ENCODE measurements at places on chromosomes 2 and 18. TPM values are rescaled to one million over a fixed set of nuclear protein-coding genes. Genes with fewer than 3 reads are reported as not detected.

Gene MYO5B
- 26.1 TPM for total RNA-seq

Gene GAREM2
- 6.8 TPM for total RNA-seq

GRCh38 chr18:49486606-49486952 is 455 bp downstream of the C18orf32 start:
- no peak for DNase-seq

DNA sequence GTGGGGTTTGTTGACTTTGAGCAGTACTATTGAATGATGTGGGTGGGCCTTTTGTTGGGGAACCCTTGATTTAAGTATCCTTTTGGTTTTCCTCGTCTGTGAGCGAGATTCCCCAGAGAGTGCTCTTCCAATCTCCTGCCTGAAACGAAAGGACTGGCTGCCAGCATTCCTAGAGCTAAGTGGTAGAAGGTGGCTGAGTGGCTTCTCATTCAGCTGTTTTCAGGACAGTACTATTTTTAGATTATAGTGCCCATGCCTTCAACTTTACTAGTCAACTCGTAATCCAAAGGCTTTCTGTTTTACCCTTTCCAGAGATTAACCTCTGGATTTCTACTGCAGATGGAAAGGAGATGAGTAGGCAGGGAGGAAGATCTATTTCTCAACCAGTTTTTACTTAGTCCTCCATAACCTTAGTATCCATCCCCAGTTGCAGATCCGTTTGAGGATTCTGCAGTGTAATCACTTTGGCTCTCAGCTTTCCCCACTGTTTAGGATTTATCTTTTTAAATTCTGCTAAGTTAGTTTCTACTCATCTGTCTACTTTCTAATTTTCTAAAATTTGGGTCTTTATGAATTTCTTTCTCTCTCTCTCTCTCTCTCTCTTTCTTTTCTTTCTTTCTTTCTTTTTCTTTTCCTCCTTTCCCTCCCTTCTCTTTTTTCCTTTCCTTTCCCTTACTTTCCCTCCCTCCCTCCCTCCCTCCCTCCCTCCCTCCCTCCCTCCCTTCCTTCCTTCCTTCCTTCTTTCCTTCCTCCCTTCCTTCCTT is 9.2 kb downstream of the SLC4A1AP start:
- DNase-seq: no peak

DNA sequence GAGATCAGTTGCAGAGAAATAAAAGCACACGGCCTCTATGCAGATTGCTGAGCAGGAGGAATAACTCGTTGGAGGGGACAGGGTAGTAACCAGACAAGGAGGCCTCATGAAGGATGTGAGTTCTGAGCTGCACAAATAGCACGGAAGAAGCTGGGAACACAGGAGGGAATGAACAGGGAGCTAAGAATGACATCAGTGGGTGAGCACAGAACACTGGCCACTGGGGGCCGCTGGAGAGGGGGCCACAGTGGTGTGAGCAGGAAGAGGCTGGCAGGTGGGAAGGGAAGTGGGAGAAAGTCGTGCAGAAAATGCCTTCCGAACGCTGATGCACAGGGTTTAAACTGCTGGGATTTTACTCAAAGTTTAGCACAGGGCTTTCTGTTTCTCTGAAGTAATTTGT is 61.0 kb downstream of the ZAP70 start:
- DNase-seq: no peak

DNA sequence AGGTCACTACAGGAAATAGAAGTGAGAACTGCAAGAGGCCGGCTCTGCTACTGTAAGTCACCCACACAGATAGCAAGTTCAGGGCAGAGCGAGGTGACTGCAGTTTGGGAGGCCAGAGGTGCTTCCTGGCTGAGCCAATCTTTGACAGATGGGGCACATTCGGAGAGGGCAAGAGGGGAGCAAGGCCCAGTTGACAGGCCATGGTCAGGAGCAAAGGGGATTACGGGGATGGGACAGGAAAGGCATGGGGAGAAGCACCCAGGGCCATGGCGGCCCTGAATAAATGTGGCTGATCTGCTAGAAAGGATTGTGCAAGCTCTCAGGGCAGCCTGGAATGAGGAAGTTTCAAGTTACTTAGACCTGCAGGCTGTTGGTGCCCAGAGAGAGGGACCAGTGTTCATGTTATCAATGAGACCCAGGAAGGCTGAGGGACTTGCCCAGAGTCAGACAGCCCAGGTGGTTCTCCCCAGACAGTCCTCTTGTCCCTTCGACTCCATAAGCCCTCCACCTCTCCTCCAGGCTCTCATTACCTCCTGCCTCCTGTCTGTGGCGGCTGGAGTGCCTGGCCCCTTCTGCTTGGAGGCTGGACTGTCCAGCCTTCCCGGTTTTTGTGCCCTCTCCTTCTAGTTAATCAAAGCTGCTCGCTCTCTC is 123.3 kb downstream of the CTIF start:
- no peak for DNase-seq

DNA sequence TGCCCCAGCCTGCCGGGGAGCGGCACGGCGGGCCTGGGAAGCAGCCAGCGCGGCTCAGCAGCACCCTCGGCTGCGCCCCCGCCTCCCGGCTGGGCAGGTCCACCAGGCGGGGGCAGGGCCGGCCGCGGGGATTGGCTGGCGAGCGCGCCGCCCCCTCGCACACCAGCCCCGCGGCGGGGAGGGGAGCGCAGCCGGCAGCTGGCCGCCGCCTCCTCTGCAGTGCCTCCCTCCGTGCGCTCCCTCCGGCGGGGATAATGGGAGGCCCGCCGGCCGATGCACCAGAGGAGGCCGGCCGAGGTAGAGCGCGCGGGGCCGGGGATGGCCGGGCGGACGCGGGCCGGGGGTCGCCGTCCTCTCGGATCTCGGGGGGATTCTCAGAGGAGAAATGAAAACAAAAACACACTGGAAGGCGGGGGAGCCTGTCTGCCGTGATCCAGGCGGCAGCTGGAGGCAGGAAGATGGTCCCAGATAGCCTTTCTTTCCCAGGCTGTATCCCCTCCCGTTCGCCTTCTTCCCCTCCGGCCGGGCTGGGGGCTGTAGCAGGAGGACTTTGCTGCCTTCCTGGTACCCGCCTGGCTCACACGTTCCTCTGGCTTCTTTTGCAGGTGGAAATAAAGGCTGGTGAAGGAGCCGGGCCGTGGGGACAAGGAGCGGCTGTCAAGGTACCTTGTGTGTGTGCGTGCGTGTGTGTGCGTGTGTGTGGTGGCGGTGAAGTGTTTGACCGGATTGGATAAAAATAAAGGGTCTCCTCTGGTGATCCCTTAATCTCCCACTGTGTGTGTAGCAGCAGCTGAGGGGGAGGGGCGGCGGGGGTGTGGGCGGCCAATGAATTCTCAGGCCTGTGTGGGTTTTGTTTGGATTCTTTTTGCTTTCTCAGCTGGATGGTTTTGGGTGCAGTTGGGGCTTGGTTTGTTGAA is 18.1 kb downstream of the TET3 start:
- DNase-seq: peak; percentile 88

GRCh38 chr2:136188086-136188485 is 70.1 kb upstream of the CXCR4 start:
- DNase-seq: no peak

- DNase-seq: no peak
Measured at GRCh38 chr18:46042571-46043123, 29.4 kb downstream of the PSTPIP2 start.

- DNase-seq: peak; percentile 72
Measured at GRCh38 chr2:8119782-8120505, 561.9 kb upstream of the ID2 start.

DNA sequence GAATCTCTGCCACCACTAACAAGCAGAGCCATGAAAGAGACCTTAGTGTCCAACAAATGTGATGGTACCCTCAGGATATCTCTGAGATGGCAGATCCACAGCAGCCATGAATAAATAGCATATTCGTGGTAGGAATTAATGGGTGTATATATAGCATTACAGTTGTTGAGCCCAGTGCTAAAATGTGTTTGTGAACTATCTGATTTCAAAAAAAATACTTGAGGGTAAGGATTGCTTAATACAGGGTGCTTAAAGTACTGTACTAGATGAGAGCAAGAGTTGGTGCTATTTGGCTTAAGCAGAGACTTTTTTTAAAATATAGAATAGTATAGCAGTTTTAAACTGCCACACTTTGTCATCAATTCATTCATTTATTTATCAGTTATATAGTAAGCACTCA is 101.5 kb upstream of the GALNT5 start:
- no peak for DNase-seq

DNA sequence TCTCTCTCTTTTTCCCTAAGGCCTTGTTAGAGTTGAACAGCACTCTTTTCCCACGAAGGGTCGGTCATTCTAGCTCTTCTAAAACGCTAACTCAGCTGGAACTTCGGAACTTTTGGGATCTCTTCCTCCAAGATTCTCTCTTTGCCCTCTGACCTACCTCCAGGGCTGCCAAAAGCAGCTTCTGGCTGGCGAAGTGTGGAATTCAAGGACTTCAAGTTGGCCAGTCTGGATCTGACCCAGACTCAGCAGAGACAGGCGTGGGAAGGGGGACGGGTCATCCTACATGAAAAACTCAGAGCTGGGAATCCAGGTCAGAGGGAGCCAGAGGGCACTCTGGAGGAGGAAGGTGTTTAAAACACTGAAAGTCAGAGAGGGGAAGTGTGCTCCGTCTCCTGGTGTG is 305.5 kb upstream of the HDAC4 start:
- peak; percentile 36 for DNase-seq

- DNase-seq: no peak
Measured at GRCh38 chr2:8058652-8059051, 623.2 kb upstream of the ID2 start.

DNA sequence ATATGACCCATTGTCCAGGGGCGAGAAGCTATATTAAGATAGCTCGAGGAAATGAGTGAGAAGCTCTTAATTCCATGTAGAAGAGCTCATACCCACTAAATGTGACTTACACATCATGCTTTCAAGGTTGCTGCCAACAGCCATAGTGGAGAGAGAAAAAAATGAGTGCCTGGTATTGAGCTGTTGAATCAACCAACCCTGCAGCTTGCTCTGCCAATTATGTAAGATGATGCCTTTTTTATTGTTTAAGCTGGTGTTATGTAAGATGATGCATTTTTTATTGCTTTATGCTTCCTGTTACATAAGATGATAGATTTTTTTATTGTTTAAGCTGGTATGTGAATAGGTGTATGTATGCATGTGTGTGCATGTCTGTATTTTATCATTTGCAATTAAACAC is 228.2 kb downstream of the CCDC178 start:
- DNase-seq: no peak

- no peak for DNase-seq
Measured at GRCh38 chr2:56182420-56182819, 1.4 kb upstream of the CCDC85A start.

Gene PLEK
- total RNA-seq: 1.7 TPM

DNA sequence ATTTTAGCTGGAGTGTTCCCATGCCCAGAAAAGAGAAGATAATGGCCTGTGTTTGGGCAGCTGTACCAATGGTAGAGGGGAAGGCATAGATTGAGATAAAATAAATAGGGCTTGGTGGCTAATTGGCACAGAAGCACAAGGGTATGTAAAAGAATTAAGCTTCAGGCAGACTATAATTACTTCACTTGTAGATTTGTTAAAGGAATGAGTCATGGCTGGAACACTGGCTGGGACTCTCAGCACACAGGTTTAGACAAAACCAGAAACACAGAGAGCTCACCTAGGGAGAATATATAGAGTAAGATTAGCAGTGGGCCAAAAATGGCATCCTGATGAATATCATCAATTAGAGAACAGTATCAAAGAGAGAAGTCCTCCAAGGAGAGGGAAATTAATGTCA is 198.3 kb upstream of the FIGN start:
- DNase-seq: no peak

GRCh38 chr2:136207665-136208064 is 89.7 kb upstream of the CXCR4 start:
- no peak for DNase-seq

Gene SLC9A2
- total RNA-seq: 8.4 TPM

Gene RTKN
- 11.1 TPM for total RNA-seq

Gene SAG
- total RNA-seq: 10.2 TPM

- DNase-seq: peak; percentile 74
Measured at GRCh38 chr2:121529439-121530211, 1.1 kb upstream of the RNU4ATAC start.

- DNase-seq: no peak
Measured at GRCh38 chr2:230684270-230685168, 28.1 kb upstream of the CAB39 start.

Gene IL36RN
- not detected for total RNA-seq

- no peak for DNase-seq
Measured at GRCh38 chr2:73177645-73178255, 24.6 kb upstream of the NOTO start.

GRCh38 chr18:13892098-13892497 is 23.2 kb downstream of the MC2R start:
- DNase-seq: no peak

DNA sequence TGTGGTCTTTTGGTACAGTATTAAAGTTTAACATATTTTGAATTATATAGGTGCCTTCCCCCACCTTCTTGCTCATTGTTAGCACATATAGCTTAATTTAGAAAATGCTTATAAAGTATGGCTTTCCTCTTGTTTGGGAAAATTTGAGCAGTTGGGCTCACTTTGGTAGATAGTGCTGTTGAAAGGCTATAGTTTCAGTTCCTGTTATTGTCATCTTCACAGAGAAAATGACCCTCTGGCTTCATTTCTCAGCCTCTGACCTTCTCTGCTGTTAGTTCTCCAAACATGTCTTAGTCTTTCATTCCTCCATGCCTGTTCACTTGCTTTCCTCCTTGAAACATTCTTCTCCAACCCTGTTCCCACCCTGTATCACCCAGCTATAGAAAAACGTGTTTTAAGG is 200.6 kb downstream of the WDR7 start:
- no peak for DNase-seq

Gene HOXD3
- total RNA-seq: 14.0 TPM

- no peak for DNase-seq
Measured at GRCh38 chr2:193518041-193518817, 1323.5 kb upstream of the TMEFF2 start.

Gene KLF11
- total RNA-seq: 55.3 TPM

Gene WIPF1
- total RNA-seq: 8.5 TPM

DNA sequence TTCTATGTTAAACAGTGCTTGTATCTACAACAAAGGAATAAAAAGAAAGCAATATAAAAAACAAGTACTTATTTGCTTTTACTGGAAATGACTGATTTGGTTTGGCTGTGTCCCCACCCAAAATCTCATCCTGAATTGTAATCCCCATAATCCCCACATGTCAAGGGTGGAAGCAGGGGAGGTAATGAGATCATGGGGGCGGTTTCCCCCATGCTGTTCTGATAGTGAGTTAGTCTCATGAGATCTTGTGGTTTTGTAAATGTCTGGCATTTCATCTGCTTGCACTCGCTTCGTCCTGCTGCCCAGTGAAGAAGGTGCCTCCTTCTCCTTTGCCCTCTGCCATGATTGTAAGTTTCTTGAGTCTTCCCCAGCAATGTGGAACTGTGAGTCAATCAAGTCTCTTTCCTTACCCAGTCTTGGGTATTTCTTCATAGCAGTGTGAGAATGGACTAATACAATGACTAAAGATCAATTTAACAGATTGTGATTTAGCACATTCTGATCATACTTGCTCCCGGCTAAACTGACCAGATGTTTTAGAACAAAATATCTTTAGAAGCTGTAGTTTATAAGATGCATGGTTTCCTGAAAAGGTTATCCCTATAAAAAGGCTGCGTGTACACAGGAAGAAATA is 19.9 kb downstream of the PTH2R start:
- DNase-seq: no peak
